ENCODE measurements at places on chromosomes 6 and 20.
A peak's percentile ranks its signal among the peaks of the same experiment; 100 is the strongest.

DNA sequence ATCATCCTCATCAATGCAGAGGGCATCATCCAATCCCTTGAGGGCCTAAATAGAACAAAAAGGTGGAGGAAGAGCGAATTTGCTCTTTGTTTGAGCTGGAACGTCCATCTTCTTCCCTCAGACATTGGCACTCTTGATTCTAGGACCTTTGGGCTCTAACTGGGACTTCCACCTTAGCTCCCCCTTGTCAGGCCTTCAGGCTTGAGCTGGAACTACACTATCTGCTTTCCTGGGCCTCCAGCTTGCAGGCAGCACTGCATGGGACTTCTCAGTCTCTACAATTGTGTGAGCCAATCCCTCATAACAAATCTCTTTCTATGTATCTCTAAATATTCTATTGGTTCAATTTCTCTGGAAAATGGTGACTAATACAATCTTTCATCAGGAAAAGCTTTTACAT, 155.4 kb downstream of the MCHR2 start:
- no peak overlapping the region for H3K27ac ChIP-seq
- peaks cover 7% of the 10 kb centered on the region for H3K27me3 ChIP-seq
- H3K4me1 ChIP-seq, result no peaks in the 10 kb centered on the region
- H3K4me3 ChIP-seq, result no peak overlapping the region
- DNase-seq, result no peak
- H3K36me3 ChIP-seq, result no peaks in the 10 kb centered on the region

GRCh38 chr20:58709013-58709702, 16.6 kb downstream of the NPEPL1 start:
- H3K4me1 ChIP-seq, result no peaks in the 10 kb centered on the region
- no peaks in the 10 kb centered on the region for H3K27me3 ChIP-seq
- H3K27ac ChIP-seq, result no peak overlapping the region
- H3K36me3 ChIP-seq, result peaks cover under 1% of the 10 kb centered on the region
- no peak overlapping the region for H3K4me3 ChIP-seq

DNA sequence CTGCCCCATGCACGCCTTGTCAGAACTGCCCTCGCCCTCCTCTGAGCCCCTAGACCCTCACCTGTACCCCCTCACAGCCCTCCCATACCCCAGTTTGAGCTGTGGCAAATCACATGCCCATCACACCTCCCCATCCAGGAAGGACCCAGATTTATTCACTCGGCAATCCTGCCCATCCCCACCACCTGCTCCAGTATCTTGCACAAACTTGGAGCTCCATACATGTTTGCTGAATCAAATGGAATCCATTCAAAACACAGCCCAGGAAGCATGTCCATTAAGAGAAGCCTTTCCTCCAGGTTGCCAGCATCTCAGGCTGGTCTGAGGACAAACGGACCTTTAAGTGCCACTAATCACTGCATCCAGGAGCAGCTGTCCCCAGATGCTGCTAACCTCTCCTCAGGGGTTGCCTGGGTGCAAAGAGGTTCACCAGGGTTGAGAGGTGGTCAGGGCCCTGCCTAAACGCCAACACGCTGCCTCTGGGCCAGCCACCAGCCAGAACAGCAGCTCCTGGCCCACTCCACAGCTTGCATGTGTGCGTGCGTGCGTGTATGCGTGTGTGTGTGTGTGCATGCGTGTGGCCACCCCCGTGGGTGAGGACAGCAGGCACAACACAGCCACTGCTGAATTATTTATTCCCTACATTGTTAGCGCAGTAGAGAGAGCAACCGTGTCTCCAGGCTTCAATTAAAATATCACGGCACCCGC, 31.0 kb downstream of the GRM4 start:
- H3K4me1 ChIP-seq, result no peaks in the 10 kb centered on the region
- H3K36me3 ChIP-seq, result no peaks in the 10 kb centered on the region
- H3K27me3 ChIP-seq, result peaks cover 17% of the 10 kb centered on the region

DNA sequence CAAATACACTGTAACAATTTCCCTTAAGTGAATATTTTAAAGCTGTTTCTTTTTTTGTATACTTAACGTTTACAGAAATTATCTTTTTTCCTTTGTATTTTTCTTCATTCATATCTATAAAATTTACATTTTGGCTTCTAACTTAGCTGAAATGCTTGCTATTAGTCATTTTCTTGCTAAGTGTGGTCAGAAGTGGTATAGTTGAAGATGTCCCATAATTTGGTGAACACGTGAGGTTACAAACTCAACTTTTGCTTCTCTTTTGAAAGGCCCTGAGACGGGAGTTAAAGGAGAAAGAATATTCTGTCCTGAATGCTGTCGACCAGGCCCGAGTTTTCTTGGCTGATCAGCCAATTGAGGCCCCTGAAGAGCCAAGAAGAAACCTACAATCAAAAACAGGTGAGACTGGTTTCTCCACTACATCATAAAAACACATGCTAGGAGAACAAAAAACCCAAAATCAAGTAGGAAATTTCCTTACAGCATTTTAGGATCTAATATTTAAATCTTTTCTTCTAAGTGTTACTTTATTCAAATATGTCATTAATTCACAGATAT, 445.0 kb downstream of the UTRN start:
- no peaks in the 10 kb centered on the region for H3K27me3 ChIP-seq
- peaks cover 11% of the 10 kb centered on the region for H3K36me3 ChIP-seq
- peaks cover 8% of the 10 kb centered on the region for H3K4me1 ChIP-seq

DNA sequence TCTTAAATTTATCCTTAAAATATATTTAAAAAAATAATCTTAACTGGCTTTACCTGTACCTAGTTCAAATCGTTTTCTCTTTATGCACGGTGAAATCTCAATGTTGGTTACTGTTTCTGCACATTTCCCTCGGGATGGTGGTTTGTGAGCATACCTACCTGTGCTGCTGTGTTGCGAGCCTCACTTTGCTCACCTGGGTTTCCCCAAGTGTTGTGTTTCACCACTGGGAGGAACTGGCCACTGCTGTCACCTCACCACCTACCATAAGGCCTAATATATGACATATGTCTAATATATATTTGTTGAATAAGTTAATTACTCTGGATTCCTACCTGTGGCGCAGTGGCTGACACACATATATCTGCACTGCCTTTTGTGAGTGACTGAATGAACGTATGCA, 493.5 kb upstream of the FLRT3 start:
- no peak for DNase-seq
- no peaks in the 10 kb centered on the region for H3K36me3 ChIP-seq
- H3K4me3 ChIP-seq, result no peak overlapping the region
- H3K27me3 ChIP-seq, result no peaks in the 10 kb centered on the region

- no peak overlapping the region for H3K27ac ChIP-seq
- DNase-seq, result no peak
- no peaks in the 10 kb centered on the region for H3K36me3 ChIP-seq
- H3K4me1 ChIP-seq, result no peaks in the 10 kb centered on the region
These were observed 55.0 kb downstream of the LYRM2 start for GRCh38 chr6:89583559-89583958.

- H3K27ac ChIP-seq, result no peak overlapping the region
- H3K4me1 ChIP-seq, result peaks cover 30% of the 10 kb centered on the region
- H3K4me3 ChIP-seq, result no peak overlapping the region
- H3K27me3 ChIP-seq, result no peaks in the 10 kb centered on the region
- peaks cover 52% of the 10 kb centered on the region for H3K36me3 ChIP-seq
- no peak for DNase-seq
These were observed 28.5 kb downstream of the CDC5L start for GRCh38 chr6:44415873-44416502.

DNA sequence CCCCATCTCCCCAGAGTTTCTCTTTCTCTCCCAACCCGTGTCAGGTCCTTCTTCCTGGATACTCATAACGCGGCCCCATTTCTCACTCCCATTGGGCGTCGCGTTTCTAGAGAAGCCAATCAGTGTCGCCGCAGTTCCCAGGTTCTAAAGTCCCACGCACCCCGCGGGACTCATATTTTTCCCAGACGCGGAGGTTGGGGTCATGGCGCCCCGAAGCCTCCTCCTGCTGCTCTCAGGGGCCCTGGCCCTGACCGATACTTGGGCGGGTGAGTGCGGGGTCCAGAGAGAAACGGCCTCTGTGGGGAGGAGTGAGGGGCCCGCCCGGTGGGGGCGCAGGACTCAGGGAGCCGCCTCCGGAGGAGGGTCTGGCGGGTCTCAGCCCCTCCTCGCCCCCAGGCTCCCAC, at the start of gene HLA-F:
Gene HLA-F (plus strand): TSS at position 173 of the 404 bp plus-strand sequence. CDS start 30 bp downstream, at position 203.
- H3K4me1 ChIP-seq, result peaks cover 55% of the 10 kb centered on the region
- DNase-seq, result peak; percentile 93
- peak within 1 kb of the TSS; percentile 97 for H3K27ac ChIP-seq
- peak within 1 kb of the TSS; percentile 90 for H3K4me3 ChIP-seq

- DNase-seq, result no peak
- H3K27ac ChIP-seq, result no peak overlapping the region
- H3K4me1 ChIP-seq, result peaks cover 64% of the 10 kb centered on the region
- no peak overlapping the region for H3K4me3 ChIP-seq
- peaks cover 1% of the 10 kb centered on the region for H3K36me3 ChIP-seq
These were observed 12.1 kb downstream of the CEP85L start for GRCh38 chr6:118639054-118639964.

- peaks cover 16% of the 10 kb centered on the region for H3K4me1 ChIP-seq
- no peak for DNase-seq
These were observed 7.5 kb upstream of the CCDC28A start for GRCh38 chr6:138765896-138766655.

GRCh38 chr20:48605364-48606171, 222.2 kb downstream of the PREX1 start:
- no peak overlapping the region for H3K4me3 ChIP-seq
- no peaks in the 10 kb centered on the region for H3K36me3 ChIP-seq
- no peaks in the 10 kb centered on the region for H3K27me3 ChIP-seq
- H3K4me1 ChIP-seq, result peaks cover 10% of the 10 kb centered on the region
- H3K27ac ChIP-seq, result no peak overlapping the region

DNA sequence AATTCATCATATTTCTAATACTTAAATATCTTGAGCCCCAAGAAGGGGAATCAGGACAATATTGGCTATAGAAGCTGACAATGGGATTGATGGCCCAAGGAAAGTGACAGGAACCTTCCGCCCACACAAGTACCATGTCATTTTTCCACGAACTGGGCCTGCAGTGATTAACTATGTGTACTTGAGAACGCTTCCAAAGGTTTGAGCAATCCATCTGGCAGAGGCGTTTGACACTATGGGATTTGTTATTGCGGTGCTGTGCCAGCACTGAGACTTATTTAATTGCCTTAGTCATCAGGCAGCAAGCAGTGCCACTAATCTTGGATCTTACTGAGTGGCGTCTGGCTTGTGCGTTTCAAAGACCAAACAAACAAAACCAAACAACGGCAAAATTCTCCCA, 135.6 kb upstream of the UST start:
- H3K36me3 ChIP-seq, result no peaks in the 10 kb centered on the region
- H3K27ac ChIP-seq, result no peak overlapping the region
- no peak overlapping the region for H3K4me3 ChIP-seq
- no peaks in the 10 kb centered on the region for H3K4me1 ChIP-seq
- no peak for DNase-seq

DNA sequence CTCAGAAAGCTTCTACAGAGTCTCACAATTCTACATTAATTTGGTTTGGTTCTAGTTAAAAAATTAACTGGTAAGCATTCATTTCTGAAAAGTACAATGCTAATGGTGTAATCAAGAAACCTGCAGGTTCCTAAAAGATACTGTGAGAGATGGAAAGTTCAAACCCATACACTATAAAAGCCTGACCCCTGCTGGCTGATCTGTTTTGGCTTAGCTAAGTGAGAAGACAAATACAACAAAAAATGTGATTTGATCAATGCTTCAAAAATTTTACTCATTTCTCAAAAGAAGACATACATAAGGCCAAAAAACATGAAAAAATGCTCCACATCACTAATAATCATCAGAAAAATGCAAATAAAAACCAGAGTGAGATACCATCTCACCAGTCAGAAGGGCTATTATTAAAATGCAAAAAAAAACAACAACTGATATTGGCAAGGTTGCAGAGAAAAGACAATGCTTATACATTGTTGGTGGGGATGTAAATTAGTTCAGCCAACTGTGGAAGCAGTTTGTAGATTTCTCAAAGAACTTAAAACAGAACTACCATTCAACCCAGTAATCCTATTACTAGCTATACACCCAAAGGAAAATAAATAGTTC, 102.8 kb downstream of the MOXD1 start:
- H3K4me1 ChIP-seq, result no peaks in the 10 kb centered on the region
- peak; percentile 58 for DNase-seq
- peaks cover 23% of the 10 kb centered on the region for H3K27me3 ChIP-seq
- H3K27ac ChIP-seq, result no peak overlapping the region

DNA sequence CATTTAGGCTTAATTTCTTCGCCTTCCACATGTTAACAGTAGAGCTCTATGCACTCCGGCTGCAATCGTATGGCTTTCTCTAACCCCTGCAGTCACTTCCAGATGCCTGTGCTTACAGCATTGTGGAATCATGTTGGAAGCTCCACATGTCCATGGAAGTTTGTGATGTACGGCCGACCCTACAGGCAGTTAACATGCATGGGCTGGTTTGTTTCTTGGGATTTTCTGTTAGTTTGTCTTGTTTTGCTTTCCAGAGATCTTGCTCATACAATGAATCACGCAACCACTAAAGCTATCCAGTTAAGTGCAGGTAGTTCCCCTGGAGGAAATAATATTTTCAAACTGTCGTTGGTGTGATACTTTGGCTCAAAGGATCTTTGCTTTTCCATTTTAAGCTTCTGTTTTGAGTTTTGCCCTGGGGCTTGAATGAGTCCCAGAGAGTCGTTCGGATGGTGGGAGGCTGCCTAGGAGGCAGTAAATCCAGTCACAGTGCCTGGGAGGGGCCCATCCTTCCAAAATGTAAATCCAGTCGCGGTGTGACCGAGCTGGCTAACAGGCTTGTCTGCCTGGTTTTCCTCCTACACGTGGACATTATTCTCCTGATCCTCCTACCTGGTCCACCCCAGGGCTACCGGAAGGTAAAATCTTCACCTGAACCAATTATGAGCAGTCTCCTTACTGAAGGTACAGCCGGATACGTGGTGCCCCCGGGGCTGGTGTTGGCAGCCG, 225.9 kb downstream of the SMOC2 start:
- no peaks in the 10 kb centered on the region for H3K36me3 ChIP-seq
- H3K27ac ChIP-seq, result no peak overlapping the region
- no peaks in the 10 kb centered on the region for H3K4me1 ChIP-seq
- no peak for DNase-seq

DNA sequence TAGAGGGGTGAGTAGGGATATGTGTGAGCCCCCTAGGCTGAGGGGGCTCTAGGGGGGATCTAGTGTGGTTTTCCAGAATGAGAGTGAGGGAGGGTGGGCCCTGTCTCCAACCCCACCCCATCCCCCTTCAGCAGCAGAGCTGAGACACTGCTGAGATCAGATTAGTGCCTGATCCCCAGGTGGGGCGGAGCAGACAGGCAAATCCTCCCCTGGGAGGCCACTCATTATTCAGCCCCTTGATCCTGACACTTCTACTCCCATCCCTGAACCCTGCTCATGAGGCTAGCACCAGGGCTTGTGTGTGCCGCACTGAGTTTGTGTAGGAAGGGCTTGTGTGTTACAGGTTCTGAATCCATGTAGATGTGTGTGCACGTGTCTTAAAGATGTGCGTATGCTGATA, 42.5 kb downstream of the SPDEF start:
- no peaks in the 10 kb centered on the region for H3K36me3 ChIP-seq
- H3K27me3 ChIP-seq, result no peaks in the 10 kb centered on the region
- no peak overlapping the region for H3K27ac ChIP-seq
- no peaks in the 10 kb centered on the region for H3K4me1 ChIP-seq
- no peak for DNase-seq
- no peak overlapping the region for H3K4me3 ChIP-seq
